ENCODE measurements at places on chromosomes 2 and 18.
A peak's percentile ranks its signal among the peaks of the same experiment; 100 is the strongest.

DNA sequence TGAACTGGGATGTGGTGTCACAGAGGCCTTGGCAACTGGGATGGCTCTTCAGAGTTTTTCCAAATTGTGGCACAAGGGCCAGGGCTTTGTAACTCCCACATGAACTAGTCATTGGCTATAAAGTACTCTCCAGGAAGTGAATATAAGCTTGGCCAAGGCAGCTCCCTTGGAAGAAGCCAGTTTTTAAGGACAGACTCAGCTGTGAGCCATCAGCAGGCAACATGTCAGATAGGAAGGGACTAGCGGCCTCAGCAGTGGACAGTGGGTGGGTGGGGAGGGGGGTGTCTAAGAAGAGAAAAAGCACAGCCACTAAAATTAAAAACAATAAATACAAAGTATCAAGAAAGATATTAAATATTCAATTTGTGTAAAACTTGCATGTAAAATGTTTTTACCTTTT is 691.1 kb upstream of the PIK3C3 start:
- DNase-seq: no peak

- DNase-seq: no peak
Measured at GRCh38 chr18:54261894-54262293, 7.4 kb upstream of the POLI start.

- DNase-seq: no peak
Measured at GRCh38 chr18:11149441-11150270, at the start of gene PIEZO2. TSS of gene PIEZO2 (minus strand) at chr18:11149569. CDS start at chr18:11148588, 981 bp downstream.

- DNase-seq: no peak
Measured at GRCh38 chr2:140337061-140337460, 1556.9 kb upstream of the NXPH2 start.

DNA sequence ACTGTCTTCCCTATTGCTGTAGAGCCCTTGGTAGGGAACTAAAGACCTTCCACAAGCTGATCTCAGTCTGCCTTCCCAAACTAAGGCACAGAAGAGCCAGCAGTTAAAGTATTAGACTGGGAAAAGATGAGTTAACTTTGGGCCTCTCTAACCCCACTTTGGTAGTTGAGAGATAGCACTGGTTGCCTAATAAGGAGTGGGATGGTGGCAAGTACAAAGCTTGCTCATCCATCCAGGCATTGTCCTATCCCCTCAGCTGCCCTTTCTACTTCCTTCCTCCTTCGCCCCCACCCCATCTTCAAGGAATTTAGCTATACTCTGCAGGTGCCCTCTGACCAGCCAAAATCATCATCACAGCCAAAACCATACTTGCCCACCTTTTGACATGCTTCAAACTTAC is 22.2 kb upstream of the AFTPH start:
- DNase-seq: no peak

GRCh38 chr2:9761577-9761976 is 81.7 kb upstream of the TAF1B start:
- DNase-seq: no peak

- DNase-seq: no peak
Measured at GRCh38 chr2:23360571-23361125, 24.3 kb upstream of the KLHL29 start.

DNA sequence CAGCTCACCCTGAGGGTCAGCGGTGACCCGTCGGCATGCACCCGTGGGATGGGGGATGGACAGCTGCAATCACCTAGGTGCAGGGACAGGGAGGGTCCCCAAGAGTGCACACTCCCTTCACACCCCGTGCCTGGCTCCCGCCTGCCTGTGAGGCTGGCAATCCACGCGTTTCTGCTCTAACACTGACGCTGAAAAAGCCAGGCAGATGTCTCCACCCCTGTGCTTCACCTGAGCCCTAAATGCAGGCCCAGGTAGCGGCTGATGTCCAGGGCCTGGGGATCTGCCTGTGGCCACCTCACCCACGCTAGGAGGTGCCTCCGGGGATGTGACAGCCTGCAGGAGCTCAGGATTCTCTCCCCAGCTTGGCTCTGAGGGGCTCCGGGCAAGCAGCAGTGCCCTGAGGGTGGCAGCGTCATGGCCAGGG is 212.0 kb upstream of the SALL3 start:
- peak; percentile 50 for DNase-seq

- DNase-seq: no peak
Measured at GRCh38 chr2:203059567-203060240, 45.0 kb downstream of the NBEAL1 start.

DNA sequence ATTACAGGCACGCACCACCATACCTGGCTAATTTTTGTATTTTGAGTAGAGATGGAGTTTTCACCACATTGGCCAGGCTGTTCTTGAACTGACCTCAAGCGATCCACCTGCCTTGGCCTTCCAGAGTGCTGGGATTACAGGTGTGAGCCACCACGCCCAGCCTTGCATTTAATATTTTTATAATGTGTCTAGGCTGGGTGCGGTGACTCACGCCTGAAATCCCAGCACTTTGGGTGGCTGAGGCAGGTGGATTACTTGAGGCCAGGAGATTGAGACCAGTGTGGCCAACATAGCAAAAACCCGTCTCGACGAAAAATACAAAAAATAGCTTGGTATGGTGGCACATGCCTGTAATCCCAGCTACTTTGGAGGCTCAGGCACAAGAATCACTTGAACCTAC is 3.2 kb downstream of the RPL37A start:
- DNase-seq: no peak

DNA sequence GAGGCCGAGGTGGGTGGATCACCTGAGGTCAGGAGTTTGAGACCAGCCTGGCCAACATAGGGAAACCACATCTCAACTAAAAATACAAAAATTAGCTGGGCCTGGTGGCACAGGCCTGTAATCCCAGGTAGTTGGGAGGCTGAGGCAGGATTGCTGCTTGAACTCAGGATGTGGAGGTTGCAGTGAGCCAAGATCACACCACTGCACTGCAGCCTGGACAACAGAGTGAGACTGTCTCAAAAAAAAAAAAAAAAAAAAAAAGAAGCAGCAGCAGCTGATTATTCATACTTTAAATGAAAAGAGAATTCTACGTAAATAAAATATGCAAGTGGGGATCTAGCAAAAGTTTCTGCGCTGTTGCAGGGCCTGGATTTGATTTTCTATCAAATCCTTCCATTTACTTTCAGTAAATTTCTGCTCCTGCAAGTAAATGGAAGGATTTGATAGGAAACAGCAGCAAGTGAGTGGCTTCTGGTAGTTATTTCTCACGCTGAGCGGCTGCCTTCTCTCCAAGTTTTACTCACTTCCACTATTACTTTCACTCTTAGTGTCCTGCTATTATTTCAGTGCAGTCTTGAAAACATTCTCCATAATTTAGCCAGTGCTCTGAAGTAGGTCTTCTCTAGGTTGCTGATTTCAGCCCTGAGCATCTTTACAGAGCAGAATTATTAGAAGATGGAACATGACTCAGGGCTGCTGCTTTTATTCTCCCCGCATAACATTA is 68.4 kb downstream of the SLC16A14 start:
- DNase-seq: no peak

DNA sequence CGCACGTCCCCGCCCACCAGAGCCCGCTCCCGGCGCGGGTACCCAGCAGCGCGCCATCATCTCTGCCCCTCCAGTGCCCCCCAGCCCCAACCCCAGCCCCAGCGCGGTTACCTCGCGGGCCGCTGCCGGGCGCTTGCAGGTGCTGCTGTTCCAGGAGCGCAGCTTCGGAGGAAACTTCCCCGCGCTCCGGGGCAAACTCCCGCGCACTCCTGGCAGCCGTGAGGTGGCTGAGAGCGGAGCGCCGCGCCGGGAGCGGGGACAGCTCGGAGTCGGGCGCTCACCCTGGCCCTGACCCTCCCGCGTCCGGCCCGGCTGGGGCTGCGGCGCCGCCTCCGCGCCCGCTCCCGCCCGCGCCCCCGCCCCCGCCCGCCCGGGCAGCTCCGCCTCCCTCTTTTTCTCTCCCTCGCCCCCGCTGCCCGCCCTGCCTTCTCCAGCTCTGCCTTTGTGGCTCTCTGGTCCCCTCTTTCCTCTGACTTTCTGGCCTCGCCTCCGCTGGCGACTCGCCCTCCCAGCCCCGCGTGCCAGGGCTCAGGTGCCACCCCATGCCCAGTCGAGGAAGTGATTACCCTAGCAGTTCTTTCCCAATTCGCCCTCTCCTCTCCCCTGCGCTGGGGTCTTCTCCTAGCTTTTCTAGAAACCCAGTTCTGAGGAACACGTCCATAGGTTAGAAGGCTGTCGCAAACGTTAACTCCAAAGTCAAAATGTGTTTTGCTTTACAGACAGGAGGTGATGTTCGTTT is at the start of gene CHST9:
CHST9 (minus strand) TSS at position 284 of the 739 bp plus-strand sequence. CDS start 42,499 bp downstream, outside the sequence.
- no peak for DNase-seq

DNA sequence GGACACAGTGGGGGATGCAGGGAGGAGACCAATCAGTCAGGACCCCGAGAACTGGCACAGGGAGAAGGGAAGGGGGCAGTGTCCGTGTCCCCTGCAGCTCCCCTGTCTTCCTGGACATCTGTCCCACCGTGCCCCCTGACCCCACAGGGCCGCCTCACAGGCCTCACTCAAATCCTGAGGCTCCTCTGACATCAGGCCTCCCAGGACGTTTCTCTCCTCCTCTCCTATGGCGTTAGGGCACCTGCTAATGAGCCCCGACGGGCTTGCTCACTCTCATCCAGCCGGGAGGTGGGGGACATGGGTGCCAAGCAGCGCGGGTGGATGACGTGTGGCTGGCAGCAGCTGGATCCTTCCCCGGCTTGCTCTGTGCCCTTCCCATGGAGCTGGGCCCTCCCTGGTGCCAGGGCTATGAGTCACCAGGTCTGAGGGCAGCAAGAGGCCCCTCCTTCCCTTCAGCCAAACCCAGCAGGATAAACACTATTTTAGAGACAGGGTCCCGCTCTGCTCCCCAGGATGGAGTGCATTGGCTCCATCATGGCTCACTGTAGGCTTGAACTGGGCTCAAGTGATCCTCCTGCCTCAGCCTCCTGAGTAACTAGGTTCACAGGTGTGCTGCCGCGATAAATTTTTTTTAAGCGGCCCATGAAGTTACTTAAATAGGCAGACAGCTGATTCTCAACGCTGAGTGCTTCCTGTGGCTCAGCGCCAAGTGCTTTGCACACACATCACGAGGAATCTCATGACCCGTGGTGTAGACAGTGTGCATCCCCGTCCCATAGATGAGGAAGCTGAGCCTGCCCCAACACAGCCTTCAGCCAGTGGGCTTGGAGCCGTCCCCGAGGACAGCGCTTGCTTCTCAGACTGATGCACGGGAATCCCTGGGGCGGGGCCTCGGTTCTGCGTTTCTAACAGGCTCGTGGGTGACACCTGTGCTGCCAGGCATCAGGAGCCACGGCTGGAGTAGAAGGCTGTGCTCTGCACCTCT is 64.5 kb upstream of the HDAC4 start:
- peak; percentile 84 for DNase-seq

GRCh38 chr2:168456521-168457189 is 583 bp downstream of the CERS6 start:
- DNase-seq: no peak

DNA sequence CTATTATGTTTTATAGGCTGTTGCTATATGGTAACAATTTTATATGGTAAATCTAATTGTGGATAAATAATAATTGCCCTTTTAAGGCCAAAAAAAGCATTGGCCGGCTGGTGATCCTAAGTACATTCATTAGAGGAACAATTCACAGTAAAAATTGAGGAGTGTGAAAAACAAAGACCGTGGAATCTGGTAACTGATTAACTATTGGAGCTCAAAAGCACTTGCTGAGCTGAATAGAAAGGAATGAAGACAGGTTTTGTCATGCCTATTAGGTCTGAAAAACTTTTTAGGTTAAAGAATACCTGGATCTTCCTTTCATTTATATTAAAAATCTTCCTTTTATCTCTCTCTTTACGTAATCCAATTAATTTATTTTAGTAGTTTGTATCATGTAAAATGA is 18.5 kb upstream of the RBBP8 start:
- DNase-seq: no peak

DNA sequence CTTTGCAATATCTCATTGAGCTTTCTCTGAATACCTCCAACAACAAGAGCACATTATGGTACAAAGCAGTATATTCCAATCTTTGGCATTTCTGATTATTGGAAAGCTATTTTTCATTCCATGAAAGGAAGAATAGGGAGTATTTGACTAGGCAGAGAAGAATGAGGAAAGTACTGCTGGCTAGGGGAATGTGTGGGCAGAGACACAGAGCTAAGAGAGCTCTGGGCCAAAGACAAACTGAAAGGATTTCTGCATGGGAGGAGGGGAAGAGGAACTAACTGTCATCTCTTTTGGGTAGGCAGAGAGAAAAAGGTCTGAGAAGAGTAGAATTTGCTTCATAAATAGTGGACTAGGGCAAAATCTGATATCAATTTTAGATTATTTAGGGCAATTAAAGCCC is 150.8 kb downstream of the CCDC85A start:
- DNase-seq: no peak

DNA sequence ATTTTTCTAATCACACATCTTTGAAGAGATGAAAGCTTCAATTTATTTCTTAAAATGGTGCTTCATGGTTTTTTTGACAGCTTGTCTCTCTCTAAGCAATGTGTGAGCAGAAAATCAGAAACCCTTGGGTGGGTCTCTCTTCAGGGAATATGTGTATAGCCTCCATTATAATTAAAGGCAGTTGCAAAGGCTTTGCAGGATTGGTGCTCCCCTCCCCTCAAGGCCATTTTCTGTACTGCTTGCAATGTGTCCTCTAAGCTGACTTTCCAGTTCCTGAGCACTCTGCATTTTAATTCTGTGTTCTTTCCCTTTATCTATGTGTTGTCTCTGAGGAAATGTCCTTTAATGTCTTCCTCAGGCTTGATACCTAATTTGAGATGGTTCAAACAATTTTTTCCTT is 172.6 kb downstream of the DPP4 start:
- no peak for DNase-seq

DNA sequence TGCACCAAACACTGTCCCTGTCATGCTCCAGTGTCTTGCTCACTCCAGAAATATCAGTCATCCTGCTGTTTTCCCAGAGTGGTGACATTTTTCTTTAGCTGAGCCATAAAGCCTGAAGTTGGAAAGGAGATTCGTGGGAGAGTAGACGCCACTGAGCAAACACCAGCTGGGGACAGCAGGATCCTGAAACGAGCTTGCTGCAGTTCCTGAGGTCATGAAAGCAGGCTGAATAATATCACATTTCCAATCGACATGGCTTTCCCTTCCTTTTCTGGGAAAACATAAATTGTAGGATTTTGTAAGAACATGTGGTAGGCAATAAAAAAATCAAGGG is 276.4 kb downstream of the CDCA7 start:
- no peak for DNase-seq

DNA sequence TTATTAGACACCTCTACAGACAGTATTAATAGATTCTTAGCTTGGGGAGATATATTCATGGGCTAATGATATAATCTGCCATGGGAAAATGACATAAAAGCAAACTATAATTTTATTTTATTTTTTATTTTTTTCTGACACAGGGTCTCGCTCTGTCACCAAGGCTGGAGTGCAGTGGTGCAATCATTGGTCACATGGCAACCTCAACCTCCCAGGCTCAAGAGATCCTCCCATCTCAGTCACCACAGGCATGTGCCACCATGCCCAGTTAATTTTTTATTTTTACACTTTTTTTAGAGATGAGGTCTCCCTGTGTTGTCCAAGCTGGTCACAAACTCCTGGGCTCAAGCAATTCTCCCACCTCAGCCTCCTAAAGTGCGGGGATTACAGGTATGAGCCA is 39.3 kb downstream of the RTN4 start:
- no peak for DNase-seq
